ENCODE measurements at places on chromosomes 6 and 20. TPM values are rescaled to one million over a fixed set of nuclear protein-coding genes. Genes with fewer than 3 reads are reported as not detected.
A peak's percentile ranks its signal among the peaks of the same experiment; 100 is the strongest.

The DTD1 gene
- 71.1 TPM for total RNA-seq

The BPHL gene
- total RNA-seq, result 45.5 TPM

DNA sequence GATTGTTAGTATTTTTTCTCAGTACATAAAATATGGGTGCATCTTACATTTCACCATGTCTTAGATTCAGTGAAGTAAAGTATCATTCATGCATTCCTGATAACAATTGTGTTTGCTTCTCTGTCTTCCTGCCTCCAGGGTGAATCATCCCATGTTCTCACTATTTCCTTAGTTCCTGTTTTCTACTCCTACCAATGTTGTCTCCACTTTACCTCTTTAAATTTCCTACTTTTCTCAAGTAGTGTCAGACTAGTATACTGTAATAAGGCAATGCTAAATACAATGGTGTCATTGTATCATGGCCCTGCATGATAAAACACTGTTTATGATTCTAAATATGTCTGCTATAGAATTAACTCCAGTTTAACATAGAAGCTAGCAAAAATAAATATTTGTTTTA, 37.4 kb upstream of the GABRR1 start:
- no peak for DNase-seq

DNA sequence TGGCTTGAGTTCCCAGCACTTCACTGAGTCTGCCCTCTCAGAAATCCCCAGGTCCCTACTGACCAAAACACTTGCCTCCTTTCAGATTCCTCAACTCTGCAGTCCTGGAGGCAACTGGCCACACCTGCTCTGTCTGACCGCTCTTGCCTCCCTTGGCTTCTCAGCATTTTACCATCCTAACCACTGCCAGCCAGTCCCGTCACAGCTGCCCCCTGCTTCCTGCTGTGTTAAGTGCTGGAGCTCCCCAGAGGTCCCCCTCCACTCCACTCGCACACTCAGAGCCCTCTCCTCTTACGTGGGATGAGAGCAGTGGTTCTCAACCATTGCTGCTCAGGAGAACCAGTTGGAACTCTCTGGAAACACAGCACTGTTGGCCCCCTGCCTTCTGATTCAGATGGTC, 20.5 kb downstream of the ADAT2 start:
- no peak for DNase-seq

GRCh38 chr20:44780226-44780625, 30.1 kb downstream of the RIMS4 start:
- DNase-seq, result peak; percentile 75

- DNase-seq, result no peak
These were observed 136.6 kb downstream of the CCDC170 start for GRCh38 chr6:151630387-151630786.

- no peak for DNase-seq
These were observed 97.1 kb upstream of the PTPN1 start for GRCh38 chr20:50413088-50413500.

- peak; percentile 49 for DNase-seq
These were observed 1.3 kb upstream of the CDYL start for GRCh38 chr6:4774715-4775493.

- no peak for DNase-seq
These were observed 96.2 kb upstream of the MPC1 start for GRCh38 chr6:166478782-166479592.

DNA sequence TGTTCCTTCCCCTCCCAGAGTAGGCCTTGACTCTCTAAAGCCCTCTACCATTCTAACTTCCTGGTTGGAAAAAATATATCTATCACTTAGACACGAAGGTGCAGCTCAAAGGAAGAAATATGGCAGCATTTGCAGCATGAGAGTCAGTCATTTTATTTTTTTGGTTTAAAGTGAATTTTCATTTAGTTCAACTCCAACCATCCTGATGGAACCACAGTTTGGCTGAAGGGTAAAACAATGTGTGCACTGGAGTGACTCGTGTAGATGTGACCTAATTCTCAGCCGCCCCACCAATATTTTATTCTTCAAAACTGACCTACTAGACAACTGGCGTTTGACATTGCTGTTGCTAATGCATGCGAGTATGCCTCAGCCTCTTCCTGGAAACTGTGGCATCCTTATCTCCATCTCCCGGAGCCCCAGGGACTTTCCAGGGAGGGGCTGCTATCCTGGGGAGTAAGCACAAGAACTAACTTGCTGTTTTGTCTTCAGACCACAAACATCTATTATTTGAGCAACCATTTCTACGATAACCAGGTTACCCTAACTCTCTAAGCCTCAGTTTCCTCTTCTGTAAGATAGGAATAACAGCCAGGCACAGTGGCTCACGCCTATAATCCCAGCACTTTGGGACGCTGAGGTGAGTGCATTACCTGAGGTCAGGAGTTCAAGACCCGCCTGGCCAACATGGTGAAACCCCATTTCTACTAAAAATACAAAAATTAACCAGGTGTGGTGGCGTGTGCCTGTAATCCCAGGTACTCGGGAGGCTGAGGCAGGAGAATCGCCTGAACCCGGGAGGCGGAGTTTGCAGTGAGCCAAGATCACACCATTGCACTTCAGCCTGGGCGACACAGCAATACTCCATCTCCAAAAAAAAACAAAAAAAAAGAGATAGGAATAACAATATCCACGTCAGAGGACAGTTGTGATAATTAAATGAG, 148.7 kb upstream of the JARID2 start:
- DNase-seq, result no peak

DNA sequence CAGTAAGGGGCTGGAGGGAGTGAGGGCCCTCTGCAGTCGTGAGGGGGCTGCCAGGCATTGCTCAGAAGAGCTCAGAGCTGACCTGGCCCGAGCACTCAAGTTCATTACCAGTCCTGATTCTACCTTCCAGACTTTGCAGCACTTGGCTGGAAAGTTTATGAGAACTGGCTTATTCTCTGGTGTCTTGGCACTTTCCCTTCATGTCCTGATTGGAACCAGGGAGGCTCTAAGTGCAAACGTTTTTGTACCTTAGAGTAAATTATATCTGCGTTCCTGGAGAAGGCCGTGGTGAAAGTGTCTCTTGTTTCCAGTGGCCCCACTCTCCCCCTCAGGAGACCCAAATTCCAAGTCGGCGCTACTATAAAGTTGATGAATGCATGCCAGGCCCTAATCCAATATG, 402.3 kb downstream of the CDC5L start:
- DNase-seq, result no peak

GRCh38 chr20:9301129-9302090, 213.0 kb upstream of the LAMP5 start:
- DNase-seq, result no peak

- no peak for DNase-seq
These were observed 134.3 kb upstream of the B3GAT2 start for GRCh38 chr6:71091167-71091566.

- no peak for DNase-seq
These were observed 42.2 kb downstream of the SUN5 start for GRCh38 chr20:32962053-32962452.

DNA sequence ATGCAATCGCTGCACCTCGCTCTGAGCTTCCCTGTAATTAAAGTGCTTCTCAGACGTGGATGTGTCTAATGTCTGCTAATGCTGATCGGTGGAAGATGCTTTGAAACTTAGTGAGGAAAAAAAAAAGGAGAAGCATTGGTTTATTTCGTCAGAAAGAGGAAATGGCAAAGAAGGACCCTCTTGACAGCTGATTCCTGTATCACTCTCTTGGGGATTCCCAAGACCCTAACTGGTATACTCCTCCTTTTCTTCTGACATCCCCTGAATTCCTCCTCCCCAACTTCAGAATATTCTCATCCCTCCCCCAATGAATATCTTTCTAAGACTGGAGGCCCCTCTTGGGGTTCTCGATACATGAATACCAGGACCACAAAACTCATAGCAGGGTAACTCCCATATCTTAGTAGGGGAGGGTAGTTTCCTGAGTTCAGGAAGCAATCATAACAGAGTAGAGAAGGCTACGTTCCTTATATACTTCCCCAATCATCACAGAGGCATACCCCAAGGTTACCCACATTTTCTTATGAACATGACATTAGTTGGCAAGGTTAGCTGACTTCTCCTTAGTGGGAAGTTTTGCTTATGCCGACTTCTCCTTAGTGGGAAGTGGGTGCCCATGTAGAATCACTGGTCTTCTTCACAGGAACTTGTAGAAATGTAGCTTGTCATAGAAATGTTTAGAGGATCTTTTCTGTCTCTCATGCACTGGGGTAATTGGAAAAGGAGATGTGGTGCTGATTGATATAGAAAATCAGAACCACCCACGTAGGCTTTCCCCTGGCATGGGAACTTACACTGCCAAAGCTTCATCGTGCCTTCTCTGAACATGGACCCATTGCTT, 63.8 kb upstream of the ATXN1 start:
- DNase-seq, result no peak

The CCDC170 gene
- 0.26 TPM for total RNA-seq

- DNase-seq, result no peak
These were observed 902 bp downstream of the ZNF337 start for GRCh38 chr20:25695532-25696370.

The BMP5 gene
- 0.07 TPM for total RNA-seq

- DNase-seq, result no peak
These were observed 102.1 kb upstream of the LAMP5 start for GRCh38 chr20:9412309-9412708.

- no peak for DNase-seq
These were observed 2.3 kb upstream of the SLC23A2 start for GRCh38 chr20:5003626-5004025.

The GSTA1 gene
- total RNA-seq, result 0.89 TPM

- no peak for DNase-seq
These were observed 40.2 kb upstream of the NEDD9 start for GRCh38 chr6:11272491-11273192.

The ANKRD66 gene
- not detected for total RNA-seq

DNA sequence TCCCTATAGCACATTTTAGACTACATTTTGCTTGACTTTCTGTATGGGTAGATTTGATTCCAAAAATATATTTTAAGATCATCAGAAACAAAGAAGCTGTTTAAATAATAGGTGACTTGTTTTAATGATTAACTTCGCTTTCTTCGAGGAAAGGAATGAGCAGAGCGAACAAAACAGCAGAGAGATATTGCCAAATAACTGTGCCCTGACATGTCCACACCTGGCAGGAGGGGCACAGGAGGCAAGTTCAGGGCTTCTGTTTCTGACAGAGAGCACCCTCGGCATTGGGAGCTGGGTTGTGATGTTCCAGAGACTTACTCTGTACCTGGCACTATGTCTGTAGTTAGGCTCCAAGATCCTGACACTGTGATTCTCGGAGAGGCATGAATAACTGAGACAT, 155.7 kb upstream of the SASH1 start:
- no peak for DNase-seq

The CLPSL2 gene
- total RNA-seq, result 6.2 TPM

The POU5F1 gene
- 2,735 TPM for total RNA-seq

- DNase-seq, result no peak
These were observed 112.2 kb downstream of the SYCP2 start for GRCh38 chr20:59821201-59821600.

The OR2J3 gene
- 0.30 TPM for total RNA-seq

- no peak for DNase-seq
These were observed 76.3 kb downstream of the PERP start for GRCh38 chr6:138030872-138031271.

DNA sequence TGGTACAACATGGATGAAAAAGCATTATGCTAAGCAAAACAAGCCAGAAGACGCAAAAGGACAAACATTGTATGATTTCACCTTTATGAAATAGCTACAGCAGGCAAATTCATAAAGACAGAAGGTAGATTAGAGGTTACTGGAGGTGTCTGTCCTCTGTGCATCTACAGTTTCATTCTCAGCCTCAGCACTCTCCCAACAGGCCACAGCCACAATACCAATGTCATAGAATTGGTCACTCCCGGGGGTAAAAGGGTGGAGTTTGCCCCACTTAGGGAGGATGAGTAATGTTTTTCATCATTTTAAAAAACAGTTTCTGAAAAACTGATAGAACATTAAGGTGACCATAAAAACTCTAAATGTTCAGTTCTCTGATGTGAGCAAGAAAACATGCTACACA, 17.2 kb upstream of the TMX4 start:
- no peak for DNase-seq

- no peak for DNase-seq
These were observed 309.7 kb downstream of the SLC35F1 start for GRCh38 chr6:118216751-118217150.

The DCBLD1 gene
- total RNA-seq, result 11.2 TPM

The MEP1A gene
- 0.09 TPM for total RNA-seq

DNA sequence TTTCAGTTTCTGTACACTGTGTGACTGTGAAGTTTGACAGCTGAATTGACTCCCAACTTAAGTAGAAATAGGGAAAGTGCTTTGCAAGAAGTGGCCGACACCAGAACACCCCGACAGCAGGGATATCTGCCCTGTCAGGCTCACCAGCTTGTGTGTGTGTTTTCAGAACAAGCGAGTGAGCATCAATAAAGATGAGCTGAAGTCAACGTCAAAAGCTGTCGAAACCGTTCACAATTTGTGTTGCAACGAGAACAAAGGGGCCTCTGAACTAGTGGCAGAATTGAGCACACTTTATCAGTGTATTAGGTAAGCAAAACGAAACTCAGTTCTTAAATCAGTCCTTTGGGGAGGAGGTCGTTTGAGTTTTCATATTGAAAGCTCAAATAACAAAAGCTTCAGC, 10.7 kb downstream of the NELFCD start:
- DNase-seq, result no peak

DNA sequence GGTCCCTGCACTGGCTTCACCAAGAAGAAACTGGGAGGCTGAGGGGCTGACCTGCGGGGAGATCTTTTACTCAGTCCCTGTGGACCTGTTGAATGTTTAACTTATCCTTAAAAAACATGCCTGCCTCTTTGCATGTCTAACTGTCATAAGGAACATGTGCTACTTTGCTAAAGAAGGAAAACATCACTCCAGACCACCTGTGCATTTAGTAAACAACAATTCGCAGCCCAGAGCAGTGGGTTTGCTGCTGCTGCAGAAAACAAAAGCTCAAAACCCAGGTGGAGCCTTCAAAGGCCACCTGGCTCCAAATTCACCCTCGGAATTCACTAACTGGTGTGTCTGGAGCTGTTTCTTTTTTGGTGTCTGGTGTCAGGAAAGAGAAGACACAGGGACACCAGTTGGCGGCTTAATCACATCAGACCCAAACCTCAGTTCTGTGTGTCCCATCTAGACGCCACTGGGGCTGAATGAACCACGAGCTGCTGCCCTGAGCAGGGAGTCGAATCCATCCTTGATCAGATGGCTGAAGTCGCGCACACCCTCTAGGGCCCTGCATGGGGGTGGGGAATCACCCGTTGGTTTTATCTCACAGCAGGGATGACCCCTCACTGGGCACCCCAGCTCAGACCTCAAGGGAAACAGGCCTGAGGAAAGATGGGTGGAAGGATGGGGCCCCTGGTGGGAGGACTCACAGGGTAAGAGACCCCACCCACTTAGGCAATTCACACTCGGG, 344.3 kb downstream of the PREX1 start:
- no peak for DNase-seq
